ENCODE measurements at places on chromosomes 2 and 18. TPM values are rescaled to one million over a fixed set of nuclear protein-coding genes. Genes with fewer than 3 reads are reported as not detected.

DNA sequence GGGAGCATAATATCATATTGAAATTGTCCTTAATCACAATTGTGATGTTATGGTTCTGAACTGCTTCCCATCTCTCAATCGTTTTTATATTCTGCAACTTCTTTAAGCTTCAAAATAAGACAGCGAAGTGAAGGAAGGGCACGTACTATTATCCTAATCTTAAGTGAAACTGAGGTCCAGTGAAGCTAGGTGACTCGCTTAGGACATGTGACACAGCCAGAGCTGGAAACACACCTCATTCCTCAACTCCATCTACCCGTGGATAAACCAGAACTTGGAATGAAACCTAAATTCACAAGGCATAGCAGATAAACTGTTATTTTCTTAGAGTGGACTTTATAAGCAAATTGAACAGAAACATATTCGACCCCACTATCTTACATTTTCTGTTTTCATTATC lies 191.2 kb upstream of the PXDN start:
- H3K4me1 ChIP-seq, result no peaks in the 10 kb centered on the region
- DNase-seq, result no peak
- no peaks in the 10 kb centered on the region for H3K27me3 ChIP-seq
- no peak overlapping the region for H3K4me3 ChIP-seq
- H3K27ac ChIP-seq, result no peak overlapping the region

MEP1B gene
- total RNA-seq, result not detected

SERPINB2 gene
- 0.28 TPM for total RNA-seq

PSTPIP2 gene
- 7.1 TPM for total RNA-seq

CLIP4 gene
- total RNA-seq, result 13.2 TPM

NMUR1 gene
- 0.39 TPM for total RNA-seq

DNA sequence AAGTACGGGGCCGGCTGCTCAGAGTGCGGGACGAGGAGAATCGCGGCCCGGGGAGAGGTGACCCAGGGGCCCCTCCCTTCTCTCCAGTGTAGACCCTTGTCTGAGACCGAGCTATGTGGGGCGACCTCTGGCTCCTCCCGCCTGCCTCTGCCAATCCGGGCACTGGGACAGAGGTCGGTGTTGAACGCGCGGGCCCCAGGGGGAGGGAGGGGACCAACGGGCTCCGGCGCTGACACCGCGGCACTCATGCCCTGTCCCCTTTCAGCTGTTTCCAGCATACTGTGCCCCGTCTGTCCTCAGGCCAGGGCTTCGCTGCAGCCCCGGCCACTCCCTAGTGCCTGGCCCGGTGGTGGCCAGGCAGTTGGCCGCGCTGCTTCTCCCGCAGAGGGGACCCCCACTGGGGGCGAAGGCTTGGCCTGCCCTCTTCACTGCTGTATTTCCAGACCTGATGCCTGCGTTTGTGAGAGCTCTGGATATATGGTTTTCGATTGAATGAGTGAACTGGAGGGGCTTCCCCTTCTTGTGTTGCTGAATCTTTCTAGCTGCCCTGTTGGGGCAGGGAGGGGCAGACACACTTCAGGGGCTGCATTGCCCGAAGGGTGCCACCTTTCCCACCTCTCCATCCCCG lies 809 bp downstream of the DBI start:
- peak overlapping the region; percentile 91 for H3K27ac ChIP-seq
- no peaks in the 10 kb centered on the region for H3K36me3 ChIP-seq
- H3K27me3 ChIP-seq, result no peaks in the 10 kb centered on the region
- H3K4me3 ChIP-seq, result peak overlapping the region; percentile 97
- DNase-seq, result peak; percentile 60

DNA sequence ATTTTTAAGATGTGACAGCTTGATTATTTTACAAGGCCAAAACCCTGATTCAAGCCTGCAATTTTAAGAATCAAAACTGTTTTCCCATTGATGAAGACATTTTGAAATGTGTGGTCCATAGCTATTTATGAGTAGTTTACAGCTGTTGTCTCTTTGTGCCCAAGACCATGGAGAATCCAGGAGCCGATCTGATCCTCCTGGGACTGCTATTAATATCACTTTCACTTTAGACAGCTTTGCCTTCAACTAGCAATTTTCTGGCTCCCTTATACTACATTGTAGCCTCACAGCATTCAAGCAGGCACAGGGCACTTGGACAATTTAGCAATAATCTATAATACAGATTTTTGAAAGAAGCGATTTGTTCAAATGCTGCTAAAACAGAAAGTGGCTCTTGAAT lies 172.9 kb downstream of the SLC8A1 start:
- no peak overlapping the region for H3K4me3 ChIP-seq
- H3K27ac ChIP-seq, result no peak overlapping the region
- no peaks in the 10 kb centered on the region for H3K27me3 ChIP-seq
- DNase-seq, result no peak
- H3K36me3 ChIP-seq, result no peaks in the 10 kb centered on the region

- no peaks in the 10 kb centered on the region for H3K36me3 ChIP-seq
- peak overlapping the region; percentile 8 for H3K27ac ChIP-seq
- no peaks in the 10 kb centered on the region for H3K27me3 ChIP-seq
- peaks cover 6% of the 10 kb centered on the region for H3K4me1 ChIP-seq
Measured at GRCh38 chr2:233700028-233700635, 7.4 kb downstream of the UGT1A6 start.

DNA sequence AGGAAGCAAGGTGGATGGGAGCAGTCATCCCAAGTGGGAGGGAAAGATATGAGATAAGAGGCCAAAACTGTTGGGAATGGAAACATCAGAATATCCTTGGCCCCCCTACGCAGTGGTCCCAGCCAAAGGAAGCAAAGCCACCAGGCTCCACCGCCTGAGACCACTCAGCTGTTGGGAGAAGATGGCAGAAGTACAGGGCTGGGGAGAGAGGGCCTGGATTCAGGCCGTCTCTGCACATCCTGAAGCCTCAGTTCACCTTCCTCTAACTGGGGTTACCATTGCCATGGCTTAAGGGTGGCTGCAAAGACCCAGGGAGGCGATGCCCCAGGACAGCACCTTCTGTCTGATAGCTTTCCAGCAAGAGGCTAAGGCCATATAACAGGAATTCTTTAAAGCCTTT lies 193.8 kb downstream of the MGAT5 start:
- peaks cover 6% of the 10 kb centered on the region for H3K36me3 ChIP-seq
- no peak overlapping the region for H3K4me3 ChIP-seq
- no peak for DNase-seq
- H3K4me1 ChIP-seq, result no peaks in the 10 kb centered on the region

All from adrenal gland (tissue), 19 donors.